ENCODE measurements at places on chromosomes 3 and 15.

DNA sequence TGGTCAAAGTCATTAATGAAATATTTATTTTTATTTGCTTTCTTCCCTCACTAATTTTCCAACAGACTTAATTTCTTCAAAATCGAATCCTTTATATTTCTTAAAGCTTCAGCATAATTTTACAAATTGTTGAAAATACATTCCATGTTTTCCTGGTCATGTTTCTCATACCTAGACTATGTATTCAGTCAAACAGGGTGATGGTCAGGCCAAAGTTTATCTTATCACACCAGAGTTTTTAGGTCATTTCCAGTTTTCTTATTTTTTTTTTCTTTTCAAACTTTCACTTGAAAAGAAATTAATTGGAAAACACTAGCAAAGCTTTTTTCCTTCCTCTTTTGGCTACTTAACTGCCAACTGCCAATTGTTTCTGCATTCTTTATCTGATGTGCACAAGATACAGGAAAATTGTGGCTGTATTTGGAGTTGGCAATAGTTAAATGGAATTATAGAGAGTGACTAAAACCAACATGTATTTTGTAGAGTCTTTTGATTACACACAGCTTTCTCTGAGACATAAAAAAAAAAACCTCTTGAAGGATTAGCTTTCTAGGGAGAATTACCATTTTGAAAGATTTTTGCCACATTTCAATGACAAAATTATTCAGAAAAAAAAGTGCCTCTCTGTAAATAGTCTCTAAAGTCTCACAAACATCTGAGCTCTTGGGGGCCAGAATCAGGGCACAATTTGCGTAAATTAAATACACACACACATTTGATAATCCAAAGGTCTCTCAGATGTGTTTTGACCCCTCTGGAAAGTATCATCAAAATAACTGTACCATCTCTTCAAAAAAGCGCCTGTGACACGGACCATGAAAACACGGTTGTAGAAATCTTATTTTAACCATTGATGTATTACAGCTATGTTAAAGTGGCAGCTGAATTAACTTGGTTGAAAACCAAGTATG lies 603.2 kb upstream of the KCNMB2 start:
- DNase-seq: no peak

- DNase-seq: no peak
These were observed 612 bp downstream of the C3orf38 start for GRCh38 chr3:88150371-88150770.

DNA sequence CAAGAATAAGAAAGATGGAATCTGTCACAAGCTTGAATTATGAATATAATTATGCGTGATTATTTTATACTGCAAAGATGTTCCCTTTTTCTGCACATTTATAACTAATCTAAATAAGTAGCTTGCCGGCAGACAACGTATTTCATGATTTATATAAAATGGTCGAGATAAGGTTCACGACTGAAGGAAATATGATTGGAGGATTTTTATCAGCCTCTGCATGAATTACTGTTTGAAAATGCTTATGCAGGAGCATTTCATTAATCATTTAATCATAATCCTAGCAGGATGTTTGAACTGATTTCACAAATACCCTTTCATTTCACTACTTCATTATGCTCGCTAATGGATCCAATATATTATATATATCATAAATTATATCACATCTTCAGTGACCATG lies 580.0 kb downstream of the FOXP1 start:
- DNase-seq: no peak

- peak; percentile 50 for DNase-seq
These were observed 2.0 kb upstream of the MANF start for GRCh38 chr3:51382947-51383578.

DNA sequence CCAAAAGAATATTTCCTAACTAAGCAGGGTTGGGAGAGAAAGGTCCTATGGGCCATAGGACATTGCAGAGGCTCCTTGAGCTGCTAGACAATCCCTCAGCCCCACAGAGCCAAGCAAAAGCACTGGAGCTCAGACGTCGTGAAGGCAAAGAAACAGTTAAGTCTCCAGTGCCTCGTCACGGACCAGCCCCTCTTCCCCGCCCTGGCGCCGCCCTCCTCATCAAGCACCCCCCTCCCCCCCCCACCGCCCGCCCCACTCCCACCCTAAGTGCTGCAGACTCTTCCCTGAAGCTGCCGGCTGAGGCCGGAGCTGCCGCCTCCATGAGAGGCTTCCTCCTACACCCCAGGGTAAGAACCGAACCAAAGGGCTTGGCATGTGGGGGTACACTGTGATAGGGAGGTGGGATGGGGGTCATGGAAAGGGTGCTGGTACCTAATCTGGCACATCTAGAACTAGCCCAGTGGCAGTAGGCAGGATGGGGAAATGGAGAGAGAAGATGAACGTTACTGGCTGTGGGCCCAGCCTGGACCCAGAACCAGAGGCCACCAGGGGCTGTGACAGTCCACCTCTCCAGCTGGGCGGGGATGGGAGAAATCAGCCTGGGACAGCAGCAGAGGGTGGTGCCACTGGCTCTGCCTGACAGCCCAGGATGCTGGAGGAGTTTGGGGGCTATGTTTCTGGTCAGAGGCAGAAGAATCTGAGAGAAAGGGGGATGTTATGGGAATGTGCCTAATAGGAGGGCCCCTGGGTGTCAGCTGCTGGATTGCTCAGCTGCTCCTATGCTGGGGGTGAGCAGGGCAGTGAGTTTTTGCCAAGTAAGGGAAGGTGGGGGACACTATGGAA lies at the start of gene MAP1A:
MAP1A (plus strand) TSS at position 255 of the 843 bp plus-strand sequence. CDS start 3,866 bp downstream, outside the sequence.
- DNase-seq: no peak

- no peak for DNase-seq
These were observed 902.1 kb upstream of the SEMA6D start for GRCh38 chr15:46815240-46815639.

- no peak for DNase-seq
These were observed 41.6 kb downstream of the C3orf20 start for GRCh38 chr3:14716591-14716990.

GRCh38 chr3:14890476-14890875 lies 56.9 kb upstream of the NR2C2 start:
- DNase-seq: no peak

DNA sequence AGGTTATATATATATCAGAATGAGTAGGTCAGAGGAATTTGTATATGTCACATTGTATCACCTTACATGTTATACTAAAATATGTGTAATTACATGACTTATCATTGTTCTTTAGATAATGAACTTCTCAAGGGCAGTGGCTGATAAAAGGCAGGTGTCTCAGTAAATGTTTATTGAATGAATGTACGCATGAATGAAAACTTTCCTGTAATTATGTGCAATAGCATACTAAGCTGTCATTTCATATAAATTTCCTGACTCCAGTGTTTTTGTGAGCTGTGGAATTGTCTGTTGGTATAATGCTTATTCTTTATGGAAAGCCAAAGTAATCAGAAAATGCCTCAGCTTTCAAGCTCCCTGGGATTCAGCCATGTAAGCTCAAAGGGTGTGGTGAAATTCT lies 4.2 kb downstream of the TBC1D23 start:
- no peak for DNase-seq

DNA sequence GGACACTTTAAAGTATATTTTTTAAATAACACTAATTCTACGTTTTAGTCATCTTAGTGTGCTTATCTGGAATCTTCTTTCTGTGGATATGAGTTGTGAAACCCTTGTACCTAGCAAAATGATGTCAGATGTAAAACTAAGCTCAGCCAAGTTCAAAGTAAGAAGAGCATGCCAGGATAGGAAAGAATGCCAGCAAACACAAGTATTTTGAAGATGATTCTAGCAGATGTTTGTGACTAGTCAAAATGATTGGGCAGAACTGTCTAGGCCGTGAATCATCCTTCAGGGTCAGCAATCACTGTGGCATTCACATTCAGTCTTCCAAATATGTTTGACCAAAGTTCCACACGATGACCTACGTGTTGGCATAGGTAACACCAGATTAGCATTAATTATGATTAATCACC lies 5.4 kb upstream of the PLOD2 start:
- no peak for DNase-seq

DNA sequence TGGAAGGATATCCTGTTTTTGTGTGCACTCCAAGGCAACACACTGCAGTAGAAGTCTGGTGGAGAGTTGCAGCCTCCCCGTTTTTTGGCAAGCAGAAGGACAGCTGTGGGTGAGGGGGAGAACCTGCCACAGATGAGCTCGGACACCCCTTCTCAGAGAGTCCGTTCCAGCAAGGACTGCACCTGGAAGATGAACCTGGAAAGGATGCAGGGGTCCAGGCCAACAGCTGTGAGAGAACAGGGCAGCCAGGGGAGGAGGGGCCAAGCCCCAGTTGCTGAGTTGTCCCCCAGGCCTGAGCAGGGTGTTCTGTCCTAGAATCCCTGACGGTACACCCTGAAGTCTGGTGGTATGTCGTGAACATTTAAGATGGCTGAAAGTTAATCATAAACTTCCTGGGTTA lies 30.2 kb downstream of the ZXDC start:
- DNase-seq: no peak

GRCh38 chr3:195876297-195877064 lies 31.9 kb downstream of the TNK2 start:
- DNase-seq: no peak

GRCh38 chr15:50163719-50164410 lies 18.1 kb upstream of the SLC27A2 start:
- DNase-seq: no peak

Measured in activated CD8-positive, alpha-beta memory T cell treated with anti-CD3 and anti-CD28 coated beads, Interleukin-2, amount 50 U/mL, for 48 hours (primary cell).